Right lung (tissue), 10 donors: ENCODE measurements at places on chromosomes 12 and 14.

DNA sequence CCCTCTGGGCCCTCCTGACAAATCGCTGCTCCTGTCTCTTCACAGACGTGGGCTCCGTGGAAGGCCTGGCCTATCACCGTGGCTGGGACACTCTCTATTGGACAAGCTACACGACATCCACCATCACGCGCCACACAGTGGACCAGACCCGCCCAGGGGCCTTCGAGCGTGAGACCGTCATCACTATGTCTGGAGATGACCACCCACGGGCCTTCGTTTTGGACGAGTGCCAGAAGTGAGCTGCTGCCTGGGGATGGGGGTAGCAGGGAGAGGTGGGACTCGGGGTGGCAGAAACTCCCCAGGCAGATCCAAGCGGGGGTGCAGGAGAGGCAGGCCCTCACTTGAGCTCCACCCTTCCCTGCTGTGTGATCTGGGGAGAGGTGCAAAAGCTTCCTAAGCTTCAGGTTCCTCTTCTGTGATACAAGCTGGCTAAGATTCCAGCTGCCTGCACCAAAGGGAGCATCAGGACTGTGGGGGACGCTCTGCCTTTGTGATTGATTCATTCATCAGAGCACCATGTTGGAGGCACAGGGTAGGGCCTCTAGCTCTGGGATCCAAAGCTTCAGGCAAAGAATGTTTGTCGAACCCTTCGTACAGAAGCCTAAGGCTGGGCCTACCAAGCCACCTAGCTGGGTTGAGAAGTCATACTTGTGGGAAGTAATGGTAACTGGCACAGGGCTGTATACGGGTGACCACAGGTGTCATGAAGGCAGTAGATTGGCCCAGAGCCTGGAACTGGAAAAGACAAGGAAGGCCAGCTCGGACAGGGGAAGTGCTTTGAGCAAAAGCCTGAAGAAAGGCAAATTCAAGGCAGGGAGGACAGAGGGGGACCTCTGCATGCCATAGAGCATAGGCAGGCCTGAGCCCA lies 29.1 kb upstream of the NXPH4 start:
- no peak for DNase-seq

DNA sequence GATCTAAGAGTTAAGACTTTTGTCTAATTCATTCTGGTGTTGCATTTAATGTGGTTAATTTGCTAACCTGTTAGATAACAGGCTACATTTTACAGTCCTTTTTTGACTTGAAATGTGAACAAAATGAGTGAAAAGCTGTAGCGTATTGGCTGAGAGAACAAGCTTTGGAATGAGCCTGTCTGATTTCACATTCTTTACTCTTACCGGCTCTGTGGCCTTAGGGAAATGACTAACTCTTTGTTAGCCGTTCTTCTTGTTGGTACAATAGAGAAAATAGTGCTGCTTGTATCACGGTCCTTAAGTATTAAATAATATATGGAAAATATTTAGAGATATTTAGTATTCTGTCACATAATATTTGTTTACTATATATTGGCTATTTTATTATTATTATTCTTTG lies 1.9 kb downstream of the MNAT1 start:
- DNase-seq = no peak

- DNase-seq = no peak
Measured at GRCh38 chr14:33810308-33810707, 140.6 kb downstream of the EGLN3 start.

DNA sequence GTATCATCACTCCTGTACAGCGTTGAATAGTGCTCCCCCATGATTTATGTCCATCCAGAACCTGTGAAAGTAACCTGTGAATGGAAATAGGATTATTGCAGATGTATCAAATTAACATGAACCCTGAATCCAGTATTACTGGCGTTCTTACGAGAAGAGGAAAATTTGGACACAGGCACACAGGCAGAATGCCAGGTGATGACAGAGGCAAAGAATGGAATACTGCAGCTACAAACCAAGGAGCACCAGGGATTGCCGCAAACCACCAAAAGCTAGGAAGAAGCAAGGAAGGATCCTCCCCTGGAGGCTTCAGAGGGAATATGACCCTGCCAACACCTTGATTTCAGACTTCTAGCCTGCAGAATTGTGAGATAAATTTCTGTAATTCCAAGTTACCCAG lies 113.5 kb upstream of the EGLN3 start:
- DNase-seq = no peak

DNA sequence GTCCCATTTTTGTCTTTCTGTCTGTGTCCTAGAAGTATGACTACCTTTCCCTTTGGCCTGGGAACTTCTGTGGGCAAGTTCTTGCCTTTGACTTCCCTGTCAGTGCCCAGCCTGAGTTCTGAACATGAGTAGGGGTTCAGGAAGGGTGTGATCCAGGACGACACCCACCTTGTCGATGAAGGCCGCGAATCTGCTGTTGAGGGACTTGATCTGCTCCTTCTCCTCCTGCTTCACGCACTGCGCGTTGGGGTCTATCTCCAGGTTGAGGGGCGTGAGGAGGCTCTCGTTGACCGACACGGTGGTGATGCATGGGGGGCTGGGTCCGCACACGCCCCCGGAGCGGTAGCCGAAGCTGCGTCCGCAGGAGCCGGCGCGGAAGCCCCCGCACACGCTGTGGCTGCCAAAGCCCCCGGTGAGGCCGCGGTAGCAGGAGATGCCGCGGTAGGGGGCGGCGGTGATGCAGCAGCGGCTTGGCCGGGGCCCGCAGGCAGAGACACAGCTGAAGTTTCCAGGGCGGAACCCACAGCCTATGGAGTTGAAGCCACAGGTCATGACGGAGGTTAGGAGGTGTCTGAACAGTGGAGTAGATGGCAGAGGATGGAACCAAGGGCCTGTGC lies at the start of gene KRT83:
Gene KRT83, minus strand, starts transcription at position 615 of the 617 bp plus-strand sequence. Its CDS starts 63 bp downstream, at position 552.
- no peak for DNase-seq

DNA sequence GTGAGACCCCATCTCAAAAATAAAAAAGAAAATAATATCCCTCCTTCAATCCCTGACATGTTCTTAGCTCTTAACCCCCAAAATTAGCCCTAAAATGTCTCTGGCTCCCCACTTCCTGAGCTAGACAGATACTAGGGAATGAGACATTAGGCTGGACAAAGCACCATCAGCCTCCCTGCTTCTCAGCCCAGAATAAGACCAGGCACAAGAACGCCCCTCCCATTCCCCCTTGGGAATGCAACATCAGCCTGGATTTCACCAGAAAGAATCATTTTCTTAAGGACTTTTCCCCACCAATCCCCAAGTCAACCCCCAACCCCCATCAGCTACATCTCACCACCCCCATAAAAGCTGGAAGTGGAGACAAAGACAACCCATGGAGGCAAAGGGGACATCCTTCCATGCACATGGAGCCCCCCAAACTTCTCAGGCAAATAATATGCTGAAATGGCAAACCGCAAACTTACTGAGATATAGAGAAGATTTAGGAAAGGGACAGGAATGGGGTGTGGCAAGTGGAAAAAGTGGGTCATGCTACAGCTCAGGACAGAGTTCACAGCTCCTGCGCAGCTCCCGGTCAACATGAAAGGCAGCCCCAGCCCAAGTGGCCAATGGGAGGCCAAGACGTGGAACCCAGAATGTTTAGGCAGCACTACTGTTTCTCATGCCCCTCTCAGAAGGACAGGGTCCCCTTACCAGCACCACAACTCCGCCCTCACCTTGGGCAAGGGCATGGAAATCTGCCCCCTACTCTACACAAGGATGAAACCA lies 2.7 kb downstream of the CHD4 start:
- no peak for DNase-seq

- no peak for DNase-seq
Measured at GRCh38 chr14:93146119-93146518, 30.4 kb upstream of the ITPK1 start.

- no peak for DNase-seq
Measured at GRCh38 chr12:55314043-55314442, at the start of gene OR6C1. Gene OR6C1 (plus strand): TSS chr12:55314343. CDS start chr12:55320600, 6,257 bp downstream.

GRCh38 chr14:73759183-73759713 lies 45.1 kb upstream of the PNMA1 start:
- DNase-seq = no peak

DNA sequence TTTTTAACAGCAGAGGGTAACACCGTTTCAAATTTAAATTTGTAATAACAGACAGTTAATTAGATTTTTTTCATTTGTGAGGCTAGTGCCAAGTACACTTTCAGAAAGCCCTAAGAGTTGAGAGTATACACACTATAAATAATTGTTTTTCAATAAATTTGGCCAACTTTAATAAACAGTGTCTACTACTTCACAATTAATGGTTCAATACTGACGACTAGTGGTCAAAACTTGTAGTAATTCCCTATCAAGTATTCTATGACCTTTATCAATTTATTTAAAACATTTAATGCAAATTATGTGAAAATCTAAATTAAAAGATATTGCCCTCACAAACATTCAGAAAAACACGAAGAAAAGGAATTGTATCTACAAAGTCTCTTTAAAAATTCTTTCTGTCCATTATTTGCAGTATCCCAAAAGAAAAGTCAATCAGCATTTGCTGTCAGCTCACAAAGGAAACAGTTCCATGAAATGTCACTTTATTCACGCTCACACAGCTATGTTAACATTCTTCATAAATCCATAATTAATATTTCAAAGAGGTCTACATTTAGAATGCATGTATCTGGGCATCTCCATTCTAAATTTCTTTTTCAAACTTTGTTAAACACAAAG lies 91.2 kb downstream of the CEP128 start:
- DNase-seq = peak; percentile 40

DNA sequence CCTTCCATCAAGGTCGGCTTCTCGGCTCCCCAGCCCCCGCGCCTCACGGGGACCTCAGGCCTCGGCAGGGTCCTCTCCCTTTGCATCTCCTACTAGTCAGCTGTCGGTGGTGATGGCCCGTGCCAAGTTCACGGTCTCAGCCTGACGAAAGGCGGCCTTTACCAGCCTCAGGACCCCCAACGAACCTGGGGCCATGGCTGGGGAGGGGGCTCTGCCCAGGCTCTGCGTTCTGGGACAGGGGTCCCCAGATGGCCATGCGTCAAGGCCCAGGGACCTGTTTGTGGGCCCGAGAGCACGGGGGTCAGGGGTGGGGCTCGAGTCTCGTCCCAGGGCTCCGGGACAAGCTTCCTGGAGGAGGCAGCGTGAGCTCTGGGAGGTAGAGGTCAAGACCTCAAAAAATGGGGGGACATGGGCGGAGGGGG lies 32.8 kb upstream of the DEGS2 start:
- no peak for DNase-seq

- DNase-seq = no peak
Measured at GRCh38 chr14:85387181-85387580, 142.8 kb upstream of the FLRT2 start.

DNA sequence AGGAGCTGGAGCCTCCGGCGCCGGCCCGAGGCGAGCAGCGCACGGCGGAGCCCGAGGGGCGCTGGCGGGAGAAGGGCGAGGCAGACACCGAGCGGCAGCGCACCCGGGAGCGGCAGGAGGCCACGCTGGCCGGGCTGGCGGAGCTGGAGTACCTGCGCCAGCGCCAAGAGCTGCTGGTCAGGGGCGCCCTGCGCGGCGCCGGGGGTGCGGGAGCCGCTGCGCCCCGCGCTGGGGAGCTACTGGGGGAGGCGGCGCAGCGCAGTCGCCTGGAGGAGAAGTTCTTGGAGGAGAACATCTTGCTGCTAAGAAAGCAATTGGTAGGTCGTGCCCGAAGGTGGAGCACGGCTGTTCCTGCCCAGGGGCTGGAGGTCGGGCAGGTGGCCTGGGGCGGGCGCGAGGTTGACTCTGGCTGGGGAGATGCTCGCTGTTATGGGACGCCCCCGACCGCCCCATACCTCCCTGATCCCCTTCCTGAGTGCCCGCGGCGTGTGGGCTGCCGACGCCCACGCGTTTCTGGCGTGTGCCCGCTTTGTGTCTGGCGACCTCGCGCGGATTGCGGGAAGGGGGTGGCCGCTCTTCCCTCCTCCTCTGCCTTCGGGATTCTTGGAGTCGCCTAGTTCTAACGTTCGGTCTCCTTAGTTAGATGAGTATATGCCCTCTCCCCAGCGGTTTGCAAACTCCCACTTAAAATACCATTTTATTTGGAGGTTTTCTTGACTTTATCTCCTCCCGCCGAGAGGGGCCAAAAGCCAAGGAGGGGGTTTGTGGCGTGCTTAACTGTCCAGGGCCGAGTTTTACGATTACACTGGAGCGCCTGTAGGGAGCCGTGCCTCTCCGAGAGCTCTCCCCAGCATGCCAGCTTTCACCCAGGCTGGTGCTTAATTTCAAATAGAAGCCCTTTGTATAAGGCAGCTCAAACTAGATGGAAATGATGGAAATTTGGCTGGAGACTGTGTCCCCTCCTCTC lies 752 bp downstream of the DACT1 start:
- peak; percentile 38 for DNase-seq

GRCh38 chr14:76034566-76034965 lies 49.0 kb downstream of the IFT43 start:
- DNase-seq = no peak

GRCh38 chr14:93717668-93718320 lies 70.5 kb downstream of the PRIMA1 start:
- no peak for DNase-seq

- DNase-seq = no peak
Measured at GRCh38 chr14:50065583-50065982, 50.8 kb downstream of the VCPKMT start.

- no peak for DNase-seq
Measured at GRCh38 chr12:51122844-51123243, 39.4 kb upstream of the CSRNP2 start.

DNA sequence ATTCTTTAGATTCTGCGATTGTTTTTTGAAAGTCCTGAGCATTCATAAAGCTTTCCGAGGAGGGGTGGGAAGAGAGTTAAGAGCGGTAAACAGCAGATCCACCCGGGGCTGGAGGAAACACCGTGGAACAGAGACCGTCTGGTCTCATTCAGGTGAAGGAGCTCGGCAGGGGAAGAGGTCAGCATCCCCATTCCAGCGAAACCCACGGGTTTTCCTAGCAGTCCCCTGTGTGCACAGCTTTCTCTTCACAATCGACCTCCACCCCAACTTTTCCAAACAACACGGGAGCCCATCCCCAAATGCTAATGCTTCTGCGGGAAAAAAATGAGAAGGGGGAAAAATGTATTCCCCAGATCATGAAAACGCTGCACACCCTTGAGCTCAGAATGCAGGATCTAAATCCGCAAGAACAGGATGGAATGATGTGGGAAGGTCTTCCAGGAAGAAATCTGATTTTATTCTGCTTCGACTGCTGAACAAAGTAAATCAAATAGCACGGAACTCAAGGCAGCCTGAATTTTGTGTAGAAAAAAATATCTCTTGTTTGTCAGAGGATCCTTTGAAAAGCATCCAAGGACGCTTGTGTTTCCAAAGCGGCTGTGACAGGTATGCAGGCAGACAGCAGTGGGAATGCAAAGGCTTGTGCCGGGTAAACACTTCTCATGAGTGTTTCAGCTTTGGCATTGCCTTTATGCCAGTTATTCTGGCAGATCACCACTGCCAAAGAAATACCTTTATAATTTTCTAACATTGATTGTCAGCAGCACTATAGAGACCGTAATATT lies 128.8 kb downstream of the NDUFA12 start:
- DNase-seq = no peak

- DNase-seq = no peak
Measured at GRCh38 chr12:28265435-28266042, 75.3 kb downstream of the CCDC91 start.

GRCh38 chr12:71873821-71874220 lies 34.3 kb downstream of the TBC1D15 start:
- DNase-seq = no peak

- DNase-seq = no peak
Measured at GRCh38 chr14:105472486-105472991, 2.1 kb upstream of the CRIP2 start.
